ENCODE measurements at places on chromosomes 4 and X.
A peak's percentile ranks its signal among the peaks of the same experiment; 100 is the strongest.

DNA sequence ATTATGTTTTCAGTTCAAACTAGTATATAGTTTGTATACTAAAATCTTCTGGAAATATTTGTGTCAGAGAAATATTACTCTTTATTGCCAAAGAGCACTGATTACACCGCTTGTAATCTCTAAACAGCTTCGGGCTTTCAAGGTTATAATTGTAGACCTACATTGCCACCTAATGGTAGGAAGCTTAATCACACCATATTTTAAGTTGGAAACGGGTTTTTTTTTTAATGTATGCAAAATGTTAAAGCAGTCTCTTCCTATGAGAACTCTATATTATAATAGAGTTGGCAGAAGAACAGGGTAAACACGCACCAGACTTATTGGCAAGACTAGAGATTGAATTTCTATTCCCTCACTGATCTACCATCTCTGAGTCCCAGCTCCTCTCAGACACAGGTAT is 19.5 kb upstream of the NFXL1 start:
- no peak for DNase-seq
- no peak overlapping the region for H3K4me3 ChIP-seq
- no peaks in the 10 kb centered on the region for H3K36me3 ChIP-seq

DNA sequence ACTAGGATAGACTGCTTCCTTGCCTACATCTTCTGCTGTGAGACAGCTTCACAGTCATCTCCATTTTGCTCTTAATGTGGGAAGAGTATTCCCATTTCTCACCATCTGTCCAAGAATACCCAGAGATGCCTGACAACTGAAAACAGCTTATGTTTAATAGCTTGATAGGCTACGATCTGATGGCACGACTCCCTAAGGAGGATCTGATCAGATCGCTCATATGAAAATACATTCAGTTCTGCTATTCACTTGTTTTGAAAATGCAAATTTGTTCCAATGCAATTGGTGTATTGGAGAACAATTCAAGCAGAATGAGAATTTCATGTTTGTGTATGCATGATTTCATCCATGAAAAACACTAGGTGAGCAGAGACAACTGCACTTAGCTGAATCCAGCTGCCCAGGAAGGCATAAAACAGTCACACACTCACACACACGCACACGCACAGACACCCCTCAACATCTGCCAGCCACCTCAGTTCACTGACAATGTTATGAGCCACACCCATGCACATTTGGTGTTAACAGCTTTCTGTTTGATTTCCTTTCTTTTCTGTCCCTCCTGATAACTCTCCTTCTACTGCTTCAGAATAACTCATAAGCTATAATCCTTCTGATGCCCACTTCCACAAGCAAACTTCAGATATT is 29.6 kb downstream of the TRIML1 start:
- DNase-seq = no peak
- H3K27me3 ChIP-seq = no peaks in the 10 kb centered on the region
- no peaks in the 10 kb centered on the region for H3K4me1 ChIP-seq
- H3K27ac ChIP-seq = no peak overlapping the region
- H3K36me3 ChIP-seq = no peaks in the 10 kb centered on the region

DNA sequence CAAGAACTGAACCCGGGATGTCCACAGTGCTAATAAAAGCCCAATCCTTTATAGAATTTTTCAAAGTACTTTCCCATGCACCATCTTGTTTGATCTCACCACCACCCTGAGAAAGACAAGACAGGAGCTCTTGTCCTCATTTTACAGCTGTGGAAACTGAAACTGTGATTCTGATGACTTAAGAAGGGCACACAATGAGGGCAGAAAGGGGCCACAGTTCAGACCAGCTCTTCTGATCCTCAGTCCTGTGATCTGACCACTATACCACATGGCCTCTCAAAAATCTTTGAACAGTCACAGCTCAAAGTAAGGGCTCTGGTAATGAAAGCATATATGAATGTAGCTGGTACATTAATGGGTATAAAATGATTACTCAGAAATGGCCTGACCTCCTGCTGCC is 127.3 kb upstream of the CPEB2 start:
- peaks cover 32% of the 10 kb centered on the region for H3K4me1 ChIP-seq
- DNase-seq = peak; percentile 5
- no peak overlapping the region for H3K27ac ChIP-seq
- peaks cover 5% of the 10 kb centered on the region for H3K27me3 ChIP-seq
- H3K4me3 ChIP-seq = no peak overlapping the region

- peaks cover 19% of the 10 kb centered on the region for H3K4me1 ChIP-seq
- no peak for DNase-seq
- H3K27ac ChIP-seq = no peak overlapping the region
- H3K36me3 ChIP-seq = no peaks in the 10 kb centered on the region
- H3K27me3 ChIP-seq = no peaks in the 10 kb centered on the region
Observed at GRCh38 chr4:177484613-177485021, 42.4 kb upstream of the AGA start.

DNA sequence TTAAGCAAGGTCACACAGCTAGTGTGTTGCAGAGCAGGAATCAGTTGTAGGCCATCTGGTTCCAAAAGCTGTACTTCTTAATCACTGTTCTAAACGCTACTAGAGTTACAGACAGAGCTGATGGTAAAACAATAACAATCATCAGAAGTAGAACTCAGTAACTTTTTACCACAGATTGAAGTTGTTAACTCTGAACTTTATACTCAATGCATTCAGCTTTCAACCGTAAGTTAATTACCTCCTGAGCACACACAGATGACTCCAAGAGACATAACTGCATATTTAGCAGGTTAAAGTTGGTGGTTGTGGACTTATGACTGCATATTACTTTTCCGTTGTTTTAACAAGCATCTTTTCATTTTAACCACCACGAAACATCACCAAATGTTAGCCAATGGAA is 127.3 kb downstream of the PRSS12 start:
- H3K36me3 ChIP-seq = no peaks in the 10 kb centered on the region
- no peak overlapping the region for H3K27ac ChIP-seq
- no peak for DNase-seq
- peaks cover 8% of the 10 kb centered on the region for H3K27me3 ChIP-seq

DNA sequence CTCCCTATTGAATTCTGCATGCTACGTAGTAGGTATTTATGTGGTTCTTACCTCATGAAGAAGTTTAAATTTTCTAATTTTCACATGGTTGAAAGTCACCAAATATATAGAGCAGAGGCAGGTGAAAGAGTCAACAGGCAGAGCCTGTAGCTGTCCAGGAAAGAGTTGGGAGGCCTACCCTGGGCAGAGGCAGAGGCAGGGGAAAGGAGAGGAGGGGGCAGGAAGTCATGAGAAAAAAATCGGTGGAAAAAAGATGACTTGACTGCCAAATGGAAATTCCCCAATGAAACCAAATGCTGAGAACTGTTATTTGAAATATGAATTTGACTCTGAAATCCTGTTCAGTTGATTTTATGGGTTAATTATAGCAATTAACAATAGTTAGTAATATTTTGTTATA is 23.1 kb upstream of the GPR34 start:
- H3K27ac ChIP-seq = peak overlapping the region; percentile 92
- H3K4me3 ChIP-seq = peak overlapping the region; percentile 75
- H3K27me3 ChIP-seq = peaks cover 18% of the 10 kb centered on the region

DNA sequence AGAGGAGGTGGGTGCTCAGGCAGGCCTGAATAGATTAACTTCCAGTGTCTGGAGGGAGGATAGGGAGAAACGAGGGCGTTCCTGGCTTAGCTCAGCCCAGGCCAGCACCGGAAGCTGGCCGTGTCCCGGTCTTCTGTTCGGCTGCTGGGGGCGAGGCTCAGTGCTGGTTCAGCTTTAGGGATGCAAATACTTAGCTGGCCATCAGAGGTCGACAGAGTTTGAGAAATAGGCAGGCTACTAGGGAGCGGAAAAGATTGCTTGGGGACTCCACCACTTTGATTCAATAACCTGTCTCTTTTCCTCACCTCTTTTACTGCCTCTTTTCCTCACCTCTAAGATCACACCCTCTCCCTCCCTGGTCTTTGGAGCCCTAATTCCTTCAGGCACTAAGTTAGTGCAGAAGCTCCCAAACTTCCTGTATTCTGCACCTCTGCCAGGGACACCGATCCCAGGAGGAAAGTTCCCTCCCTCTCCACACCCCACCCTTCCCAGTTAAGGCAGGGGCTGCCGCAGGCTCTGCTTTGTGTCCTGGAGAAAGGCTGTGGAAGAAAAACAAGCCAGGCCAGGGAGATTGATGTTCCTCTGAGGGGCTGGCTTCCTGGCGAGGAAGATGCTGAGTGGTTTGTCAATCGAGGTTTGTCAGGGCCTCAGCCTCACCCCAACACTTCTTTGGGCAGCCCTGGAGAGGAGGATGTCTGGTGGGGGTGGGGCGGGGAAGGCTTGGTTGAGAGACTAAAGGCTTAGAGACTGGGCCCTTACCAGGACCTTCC is 6.0 kb upstream of the EFNB1 start:
- no peak for DNase-seq
- H3K27me3 ChIP-seq = peaks cover 30% of the 10 kb centered on the region
- no peaks in the 10 kb centered on the region for H3K4me1 ChIP-seq
- no peaks in the 10 kb centered on the region for H3K36me3 ChIP-seq
- H3K27ac ChIP-seq = no peak overlapping the region
- no peak overlapping the region for H3K4me3 ChIP-seq

- H3K4me3 ChIP-seq = no peak overlapping the region
- no peak for DNase-seq
- no peaks in the 10 kb centered on the region for H3K4me1 ChIP-seq
Observed at GRCh38 chr4:4981427-4981826, 37.8 kb downstream of the CYTL1 start.

DNA sequence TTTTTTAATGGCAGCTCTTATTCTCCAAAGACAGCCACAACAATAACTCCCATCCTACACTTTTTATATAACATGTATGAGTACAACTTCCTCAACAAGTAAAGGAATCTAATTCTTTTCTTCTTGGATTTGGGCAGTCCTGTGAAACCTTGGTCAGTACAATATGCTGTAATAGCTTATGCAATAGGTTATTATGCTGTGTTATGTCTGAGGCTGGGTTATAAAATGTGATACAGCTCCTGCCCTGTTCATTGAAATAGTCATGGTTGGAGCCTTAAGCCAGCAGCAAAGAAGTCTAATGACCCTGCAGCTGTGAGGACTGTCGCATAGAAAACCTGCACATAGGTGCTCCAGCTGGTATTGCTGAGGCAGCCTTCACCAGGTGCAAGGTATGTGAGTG is 215.8 kb upstream of the RASGEF1B start:
- H3K4me1 ChIP-seq = no peaks in the 10 kb centered on the region
- DNase-seq = no peak
- H3K27ac ChIP-seq = no peak overlapping the region
- H3K4me3 ChIP-seq = no peak overlapping the region
- H3K27me3 ChIP-seq = no peaks in the 10 kb centered on the region
- no peaks in the 10 kb centered on the region for H3K36me3 ChIP-seq

DNA sequence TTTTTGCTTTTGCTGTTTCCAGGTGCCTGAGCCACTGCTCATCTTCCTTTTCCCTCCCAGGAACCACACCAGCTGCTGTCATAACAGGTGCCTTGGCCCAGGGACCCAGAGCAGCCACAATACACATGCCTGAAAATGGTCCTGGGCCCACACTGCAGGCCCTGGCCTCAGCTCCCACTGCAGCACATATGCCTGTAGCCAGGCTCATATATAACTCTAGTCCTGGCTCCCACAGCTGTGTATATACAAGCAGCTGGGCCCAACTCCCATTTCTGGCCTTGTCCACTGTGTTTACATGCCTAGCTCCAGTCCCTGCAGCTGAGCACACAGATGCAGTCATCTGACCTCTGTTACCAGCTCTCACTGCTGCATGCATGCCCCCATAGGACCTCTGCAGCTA is 930.5 kb downstream of the ADGRL3 start:
- no peak overlapping the region for H3K4me3 ChIP-seq
- peaks cover 1% of the 10 kb centered on the region for H3K36me3 ChIP-seq
- no peaks in the 10 kb centered on the region for H3K27me3 ChIP-seq
- H3K4me1 ChIP-seq = no peaks in the 10 kb centered on the region
- DNase-seq = no peak
- no peak overlapping the region for H3K27ac ChIP-seq

DNA sequence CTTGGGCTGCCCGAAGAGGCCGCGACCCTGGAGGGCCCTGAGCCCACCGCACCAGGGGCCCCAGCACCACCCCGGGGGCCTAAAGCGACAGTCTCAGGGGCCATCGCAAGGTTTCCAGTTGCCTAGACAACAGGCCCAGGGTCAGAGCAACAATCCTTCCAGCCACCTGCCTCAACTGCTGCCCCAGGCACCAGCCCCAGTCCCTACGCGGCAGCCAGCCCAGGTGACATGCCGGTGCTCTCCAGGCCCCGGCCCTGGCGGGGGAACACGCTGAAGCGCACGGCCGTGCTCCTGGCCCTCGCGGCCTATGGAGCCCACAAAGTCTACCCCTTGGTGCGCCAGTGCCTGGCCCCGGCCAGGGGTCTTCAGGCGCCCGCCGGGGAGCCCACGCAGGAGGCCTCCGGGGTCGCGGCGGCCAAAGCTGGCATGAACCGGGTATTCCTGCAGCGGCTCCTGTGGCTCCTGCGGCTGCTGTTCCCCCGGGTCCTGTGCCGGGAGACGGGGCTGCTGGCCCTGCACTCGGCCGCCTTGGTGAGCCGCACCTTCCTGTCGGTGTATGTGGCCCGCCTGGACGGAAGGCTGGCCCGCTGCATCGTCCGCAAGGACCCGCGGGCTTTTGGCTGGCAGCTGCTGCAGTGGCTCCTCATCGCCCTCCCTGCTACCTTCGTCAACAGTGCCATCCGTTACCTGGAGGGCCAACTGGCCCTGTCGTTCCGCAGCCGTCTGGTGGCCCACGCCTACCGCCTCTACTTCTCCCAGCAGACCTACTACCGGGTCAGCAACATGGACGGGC is 579 bp downstream of the ABCD1 start:
- H3K27me3 ChIP-seq = peaks cover 5% of the 10 kb centered on the region
- peak overlapping the region; percentile 65 for H3K4me3 ChIP-seq
- H3K36me3 ChIP-seq = peaks cover 2% of the 10 kb centered on the region
- H3K4me1 ChIP-seq = peaks cover 19% of the 10 kb centered on the region
- peak; percentile 22 for DNase-seq

- peak overlapping the region; percentile 84 for H3K4me3 ChIP-seq
- peaks cover 5% of the 10 kb centered on the region for H3K4me1 ChIP-seq
- H3K27ac ChIP-seq = peak overlapping the region; percentile 74
Observed at GRCh38 chrX:103554687-103555424, 30.5 kb upstream of the TCEAL4 start.

GRCh38 chr4:20490734-20491133 is 209.5 kb upstream of the PACRGL start:
- no peaks in the 10 kb centered on the region for H3K36me3 ChIP-seq
- no peak for DNase-seq
- H3K4me3 ChIP-seq = no peak overlapping the region
- H3K4me1 ChIP-seq = no peaks in the 10 kb centered on the region
- H3K27me3 ChIP-seq = no peaks in the 10 kb centered on the region

GRCh38 chr4:121112530-121112929 is 40.2 kb upstream of the NDNF start:
- no peaks in the 10 kb centered on the region for H3K36me3 ChIP-seq
- no peak overlapping the region for H3K27ac ChIP-seq
- H3K4me1 ChIP-seq = peaks cover 24% of the 10 kb centered on the region

GRCh38 chr4:53852343-53852742 is 212.1 kb downstream of the CHIC2 start:
- no peaks in the 10 kb centered on the region for H3K4me1 ChIP-seq
- no peak for DNase-seq
- H3K4me3 ChIP-seq = no peak overlapping the region
- H3K27me3 ChIP-seq = peaks cover 17% of the 10 kb centered on the region

All from activated T-cell treated with anti-CD3 and anti-CD28 coated beads, Interleukin-2, amount 50 U/mL, for 72 hours (primary cell).